Endodermal cell (in vitro differentiated cells): ENCODE measurements at places on chromosomes 4 and X. TPM values are rescaled to one million over a fixed set of nuclear protein-coding genes. Genes with fewer than 3 reads are reported as not detected.

DNA sequence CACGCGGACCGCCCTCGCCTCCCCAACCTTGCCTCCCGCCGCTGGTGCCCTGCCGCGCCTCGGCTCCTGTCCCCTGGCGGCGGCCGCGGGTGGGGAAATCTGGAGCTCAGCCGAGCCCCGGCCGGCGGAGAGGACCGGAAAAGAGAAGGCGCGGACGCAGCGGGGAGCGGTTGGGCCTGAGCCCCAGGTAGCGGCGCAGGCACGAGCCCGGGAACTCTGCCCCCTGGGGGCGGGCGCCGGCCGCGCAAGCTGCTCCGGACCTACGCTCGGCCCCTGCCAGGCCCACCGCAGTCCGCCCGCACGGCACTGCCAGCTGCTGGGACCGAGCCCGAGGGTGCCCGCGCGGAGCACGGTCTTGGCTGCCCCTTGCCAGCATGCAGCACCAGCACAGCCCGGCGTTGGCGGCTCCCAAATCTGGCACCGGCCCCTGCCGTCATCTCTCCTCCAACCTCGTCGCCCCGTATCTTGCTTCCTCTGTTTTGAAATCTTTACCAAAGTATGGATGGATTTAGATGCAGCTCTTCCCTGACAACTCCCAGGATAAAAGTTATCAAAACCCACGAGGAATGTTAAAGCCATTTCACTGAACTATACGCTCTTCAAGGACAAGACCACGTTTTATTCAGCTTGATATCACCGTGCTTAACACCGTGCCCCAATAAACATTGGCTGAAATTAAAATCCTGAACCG lies at the start of gene PRSS12:
Gene PRSS12 (minus strand): TSS at position 161 of the 691 bp plus-strand sequence. CDS start 283 bp downstream, outside the sequence.
- peak; percentile 95 for DNase-seq
- no peaks in the 10 kb centered on the region for H3K36me3 ChIP-seq
- H3K4me1 ChIP-seq = no peaks in the 10 kb centered on the region
- no peak within 1 kb of the TSS for H3K27ac ChIP-seq

DNA sequence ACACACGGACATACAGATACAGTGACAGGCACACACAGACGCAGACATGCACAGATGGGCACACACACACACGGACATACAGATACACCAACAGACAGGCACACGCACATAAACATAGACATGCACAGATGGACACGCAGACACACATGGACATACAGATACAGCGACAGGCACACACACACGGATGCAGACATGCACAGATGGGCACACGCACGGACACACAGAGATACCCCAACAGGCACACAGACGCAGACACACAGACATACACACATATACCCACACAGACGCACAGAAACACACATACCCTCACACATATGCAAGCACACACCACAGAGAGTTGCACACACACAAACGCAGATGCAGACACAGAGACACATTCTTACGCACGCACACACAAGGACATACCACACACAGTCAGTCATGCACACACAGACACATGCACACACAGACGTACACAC lies 24.4 kb upstream of the SLC25A6 start:
- no peak for DNase-seq
- no peaks in the 10 kb centered on the region for H3K27me3 ChIP-seq
- H3K27ac ChIP-seq = no peak overlapping the region
- no peak overlapping the region for H3K4me3 ChIP-seq
- H3K4me1 ChIP-seq = no peaks in the 10 kb centered on the region
- H3K36me3 ChIP-seq = peaks cover 51% of the 10 kb centered on the region

XAGE1A gene
- total RNA-seq = not detected in 3 replicates

STS gene
- total RNA-seq = 0.99 to 2.7 TPM (median 2.1 TPM) in 3 replicates

CENPVL1 gene
- 0.45 to 0.55 TPM (median 0.53 TPM) in 3 replicates for total RNA-seq

- no peaks in the 10 kb centered on the region for H3K36me3 ChIP-seq
- H3K4me1 ChIP-seq = no peaks in the 10 kb centered on the region
- no peak for DNase-seq
- H3K4me3 ChIP-seq = no peak overlapping the region
Observed at GRCh38 chr4:106266201-106266600, 49.8 kb downstream of the TBCK start.

GRCh38 chrX:75603833-75604232 lies 81.0 kb upstream of the ZDHHC15 start:
- no peaks in the 10 kb centered on the region for H3K27me3 ChIP-seq
- no peak overlapping the region for H3K27ac ChIP-seq
- H3K4me1 ChIP-seq = no peaks in the 10 kb centered on the region

- peak; percentile 82 for DNase-seq
- peaks cover 42% of the 10 kb centered on the region for H3K27me3 ChIP-seq
- peak overlapping the region; percentile 83 for H3K4me3 ChIP-seq
- H3K4me1 ChIP-seq = peaks cover 6% of the 10 kb centered on the region
- no peaks in the 10 kb centered on the region for H3K36me3 ChIP-seq
- no peak overlapping the region for H3K27ac ChIP-seq
Observed at GRCh38 chr4:186144946-186145569, 40.6 kb downstream of the FAM149A start.

- no peaks in the 10 kb centered on the region for H3K27me3 ChIP-seq
- no peak overlapping the region for H3K27ac ChIP-seq
- peak; percentile 68 for DNase-seq
- H3K4me3 ChIP-seq = no peak overlapping the region
Observed at GRCh38 chr4:107519053-107519452, 201.0 kb downstream of the PAPSS1 start.

DNA sequence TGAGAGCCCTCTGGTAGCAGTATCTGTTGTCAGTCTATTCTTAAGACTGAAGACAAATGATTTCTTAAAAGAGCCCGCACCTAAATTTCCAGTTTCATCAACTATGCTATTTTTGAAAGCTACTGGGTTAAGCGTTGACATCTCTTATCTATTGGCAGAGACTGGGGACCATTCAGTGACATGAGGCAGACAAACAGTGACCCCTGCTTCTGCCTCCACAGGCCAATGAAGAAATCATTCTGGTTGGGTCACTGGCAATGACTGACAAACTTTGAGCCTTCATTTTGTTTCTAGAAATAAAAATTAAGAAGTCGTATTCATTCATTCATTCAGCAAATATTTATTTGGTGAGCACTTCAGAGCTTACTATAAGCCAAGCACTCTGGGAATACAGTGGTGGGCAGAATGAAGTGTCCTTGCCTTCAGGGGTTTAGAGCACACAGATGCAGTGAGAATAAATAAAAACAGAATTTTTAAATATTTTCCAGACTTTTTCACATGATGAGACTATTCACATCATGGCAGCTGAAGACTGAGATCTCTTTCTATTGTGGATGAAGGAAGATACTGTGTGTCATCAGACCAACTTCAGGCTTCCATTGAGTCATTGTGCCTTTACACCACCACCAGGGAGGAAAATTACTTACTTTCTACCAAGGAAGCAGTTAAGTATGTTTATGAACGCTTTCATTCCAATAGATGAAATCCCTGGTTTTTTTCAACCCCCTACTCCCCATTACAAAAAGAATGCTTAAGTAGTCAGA lies 36.0 kb downstream of the SORBS2 start:
- no peak for DNase-seq

DNA sequence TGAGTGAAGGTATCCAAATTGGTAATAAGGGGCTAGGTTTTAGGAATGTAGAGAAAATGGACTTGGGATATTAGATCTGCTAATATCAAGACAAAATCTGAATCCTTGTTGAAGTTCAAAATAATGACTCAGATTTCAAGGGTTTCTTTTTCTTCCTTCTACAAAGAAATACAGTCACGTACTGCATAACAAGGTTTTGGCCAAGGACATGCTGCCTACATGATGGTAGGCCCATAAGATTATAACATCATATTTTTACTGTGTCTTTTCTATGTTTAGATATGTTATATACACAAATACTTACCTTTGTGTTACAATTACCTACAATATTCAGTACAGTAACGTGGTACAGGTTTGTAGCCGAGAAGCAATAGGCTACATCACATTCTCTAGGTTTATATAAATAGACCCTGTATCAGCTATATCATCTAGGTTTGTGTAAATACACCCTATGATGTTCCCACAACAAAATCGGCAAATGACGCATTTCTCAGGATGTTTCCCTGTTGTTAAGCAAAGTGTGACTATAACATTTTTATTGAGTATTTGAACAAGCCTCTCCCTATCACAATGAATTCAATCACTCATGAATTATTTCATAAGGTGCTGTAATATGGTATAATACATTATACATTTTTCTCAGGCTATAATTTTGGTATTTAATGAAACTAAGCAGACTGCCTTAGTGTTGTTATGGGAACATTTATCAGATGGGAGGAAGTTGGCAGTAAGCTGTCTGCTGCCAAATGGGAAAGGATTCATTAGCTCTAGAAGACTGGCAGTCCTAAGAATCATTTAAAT lies 186.3 kb downstream of the PPP3CA start:
- H3K27ac ChIP-seq = no peak overlapping the region
- no peaks in the 10 kb centered on the region for H3K4me1 ChIP-seq
- no peaks in the 10 kb centered on the region for H3K36me3 ChIP-seq

GRCh38 chr4:151169900-151170299 lies 70.5 kb downstream of the RPS3A start:
- H3K4me1 ChIP-seq = peaks cover 14% of the 10 kb centered on the region
- H3K27ac ChIP-seq = no peak overlapping the region
- no peak overlapping the region for H3K4me3 ChIP-seq
